Activated naive CD8-positive, alpha-beta T cell treated with anti-CD3 and anti-CD28 coated beads for 36 hours (primary cell): ENCODE measurements at places on chromosomes 6 and 20. TPM values are rescaled to one million over a fixed set of nuclear protein-coding genes. Genes with fewer than 3 reads are reported as not detected.

- DNase-seq, result no peak
Measured at GRCh38 chr20:7656687-7657467, 283.4 kb downstream of the HAO1 start.

GRCh38 chr6:105624021-105624420 is 221.1 kb upstream of the PREP start:
- no peak for DNase-seq

DNA sequence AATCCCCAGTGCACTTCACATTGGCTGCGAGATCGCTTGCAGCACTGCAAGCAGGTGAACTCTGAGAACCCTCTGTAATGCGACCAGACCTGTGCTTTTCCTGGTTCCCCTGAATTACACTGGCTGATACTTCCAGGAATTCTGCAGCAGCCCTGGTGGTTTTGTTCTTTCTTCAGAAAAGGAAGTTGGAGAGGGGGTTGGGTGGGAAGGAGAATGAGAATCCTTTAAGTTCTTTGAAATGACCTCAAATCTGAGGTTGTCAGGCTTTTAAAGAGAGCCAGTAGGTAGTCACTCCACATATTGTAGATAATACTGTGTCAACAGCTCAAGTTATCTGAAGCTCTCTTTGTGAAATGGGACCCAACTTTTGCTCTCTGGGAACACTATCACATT is 62.4 kb downstream of the GCNT2 start:
- DNase-seq, result no peak

Gene TMEM151B
- total RNA-seq, result not detected

DNA sequence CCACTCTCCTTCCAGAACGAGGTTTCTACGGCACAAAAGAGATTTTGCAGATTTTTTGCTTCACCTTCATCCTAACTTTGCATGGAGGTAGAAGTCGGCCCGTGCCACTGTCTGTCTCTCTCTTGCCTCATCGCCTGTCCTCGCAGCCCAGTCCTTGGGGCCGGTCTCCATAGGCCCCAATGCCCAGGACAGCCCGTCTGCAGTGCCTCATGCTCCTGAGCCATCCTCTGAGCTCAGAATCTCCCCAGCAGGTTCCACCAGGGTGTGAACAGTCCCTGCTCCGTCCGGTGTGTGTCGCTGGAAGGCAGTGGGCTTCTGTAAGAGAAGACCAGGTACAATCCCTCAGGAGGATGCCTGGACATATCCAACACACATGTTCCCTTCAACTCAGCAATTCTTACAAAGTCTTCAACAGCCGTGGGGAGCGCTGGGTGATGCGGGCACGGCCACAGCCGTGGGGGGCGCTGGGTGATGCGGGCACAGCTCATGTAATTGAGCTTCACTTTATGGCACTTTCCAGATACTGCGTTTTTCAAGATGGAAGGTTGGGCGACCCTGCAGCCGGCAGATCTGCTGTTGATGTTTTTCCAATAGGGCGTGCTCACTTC is 231.9 kb downstream of the DLL1 start:
- no peak for DNase-seq

Gene PRR18
- 0.33 TPM for total RNA-seq

Gene CPXM1
- total RNA-seq, result 4.3 TPM

Gene CAGE1
- 0.10 TPM for total RNA-seq

- DNase-seq, result no peak
Measured at GRCh38 chr6:164753517-164753916, 555.9 kb downstream of the C6orf118 start.

DNA sequence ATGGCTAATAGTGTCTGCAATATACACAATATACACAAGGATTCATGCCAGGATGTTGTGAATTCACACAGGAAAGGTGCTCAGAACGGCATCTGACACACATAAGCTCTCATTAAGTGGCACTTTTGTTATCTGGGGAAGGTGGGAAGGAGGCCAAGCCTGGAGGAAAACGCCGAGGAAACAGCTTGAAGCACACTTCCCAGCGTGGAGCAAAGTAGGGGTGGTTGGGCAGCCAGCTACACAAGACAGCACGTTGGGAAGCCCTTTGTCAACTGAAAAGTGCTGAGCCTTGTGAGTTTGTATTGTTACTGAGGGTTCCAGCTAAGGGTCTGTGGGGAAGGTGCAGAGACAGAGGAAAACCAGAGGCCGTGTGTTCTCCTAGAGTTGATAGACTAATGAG is 181.0 kb downstream of the ZMYND8 start:
- no peak for DNase-seq

DNA sequence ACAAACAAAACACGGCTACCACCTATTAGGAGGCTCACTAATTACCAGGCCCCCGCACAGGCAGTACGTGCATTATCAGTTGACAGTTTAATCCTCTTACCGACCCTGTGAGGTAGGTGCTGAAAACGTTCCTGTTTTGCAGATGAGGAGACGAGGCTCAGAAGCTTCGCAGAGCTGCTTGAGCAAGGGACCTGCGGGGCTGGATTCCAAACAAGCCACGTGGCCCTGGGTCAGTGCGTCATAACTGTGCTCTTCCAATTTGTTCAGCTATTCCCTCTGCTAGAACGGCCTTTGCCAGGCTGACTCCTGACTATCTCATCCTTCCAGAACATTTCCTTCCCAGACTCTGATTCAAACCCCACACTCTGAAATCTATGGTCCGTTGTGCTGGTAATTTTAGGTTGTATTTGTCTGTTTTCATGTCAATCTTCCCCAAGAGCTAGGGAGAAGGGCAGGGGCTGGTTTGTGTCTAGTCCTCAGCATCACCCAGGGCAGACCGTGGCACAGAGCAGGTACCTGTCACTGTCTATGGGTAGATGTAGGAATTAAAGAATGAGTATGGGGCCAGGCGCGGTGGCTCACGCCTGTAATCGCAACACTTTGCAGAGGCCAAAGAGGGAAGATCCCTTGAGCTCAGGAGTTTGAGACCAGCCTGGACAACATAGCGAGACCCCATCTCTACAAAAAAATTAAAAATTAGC is 28.8 kb upstream of the TLDC2 start:
- no peak for DNase-seq

- DNase-seq, result no peak
Measured at GRCh38 chr6:129954749-129955431, 63.5 kb upstream of the L3MBTL3 start.

DNA sequence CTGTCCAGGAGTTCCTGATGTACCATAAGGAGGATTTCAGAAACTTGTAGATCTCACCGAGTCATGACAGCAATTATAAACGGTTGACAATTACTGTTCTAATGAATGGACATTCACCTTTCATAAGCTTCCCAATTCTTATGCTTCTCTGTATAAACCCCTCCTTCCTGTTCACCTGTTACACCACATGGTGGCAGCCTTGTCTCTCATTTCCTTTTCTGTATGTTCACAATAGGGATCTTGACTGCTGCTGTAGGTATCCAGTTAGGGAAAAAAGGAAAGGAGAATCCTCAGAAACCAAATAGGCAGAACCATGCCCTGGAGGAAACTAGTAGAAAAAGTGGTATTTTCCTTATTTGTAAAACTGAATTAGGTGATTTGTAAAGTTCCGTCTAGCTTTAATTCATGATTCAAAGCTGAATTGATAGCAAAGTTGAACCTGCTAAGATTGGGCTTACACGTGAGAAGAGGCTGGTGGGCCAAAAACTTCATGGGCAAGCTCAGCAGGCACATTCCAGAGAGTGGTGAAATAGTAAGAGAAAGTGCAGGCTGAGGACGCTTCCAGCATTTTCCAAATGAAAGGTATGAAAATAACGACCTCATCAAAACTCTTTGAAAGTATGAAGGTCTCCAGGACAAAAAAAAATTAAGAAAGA is 29.0 kb upstream of the TBPL1 start:
- DNase-seq, result peak; percentile 38

DNA sequence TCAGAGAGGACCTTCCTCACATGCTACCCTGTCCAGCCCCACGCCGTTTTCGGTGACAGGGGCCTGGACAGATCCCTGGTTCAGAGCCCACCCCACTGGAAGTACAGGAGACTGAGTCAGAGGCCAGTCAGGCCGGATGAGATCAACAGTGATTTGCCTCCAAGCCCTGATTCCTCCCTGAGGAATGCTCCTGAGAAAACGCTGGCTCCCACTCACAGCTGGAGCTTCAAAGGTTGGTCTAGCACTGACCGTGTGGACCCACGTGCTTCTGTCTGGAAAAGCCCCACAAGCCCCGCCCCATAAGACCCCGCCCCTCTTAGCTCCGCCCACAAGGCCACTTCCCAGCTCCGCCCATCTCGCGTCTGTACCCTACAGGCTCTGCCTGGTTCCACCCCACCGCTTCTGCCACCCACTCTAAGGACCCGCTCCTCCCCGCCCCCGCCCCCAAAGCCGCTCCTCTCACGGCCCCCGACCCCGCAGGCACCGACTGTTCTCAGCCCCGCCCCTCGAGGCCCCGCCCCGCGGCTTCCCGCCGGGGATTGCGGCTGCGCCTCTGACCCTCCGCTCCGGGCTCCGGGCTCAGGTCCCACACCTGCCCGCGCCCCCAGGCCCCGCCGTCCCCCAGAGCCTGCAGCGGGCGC is 64.9 kb upstream of the BHLHE23 start:
- DNase-seq, result no peak

DNA sequence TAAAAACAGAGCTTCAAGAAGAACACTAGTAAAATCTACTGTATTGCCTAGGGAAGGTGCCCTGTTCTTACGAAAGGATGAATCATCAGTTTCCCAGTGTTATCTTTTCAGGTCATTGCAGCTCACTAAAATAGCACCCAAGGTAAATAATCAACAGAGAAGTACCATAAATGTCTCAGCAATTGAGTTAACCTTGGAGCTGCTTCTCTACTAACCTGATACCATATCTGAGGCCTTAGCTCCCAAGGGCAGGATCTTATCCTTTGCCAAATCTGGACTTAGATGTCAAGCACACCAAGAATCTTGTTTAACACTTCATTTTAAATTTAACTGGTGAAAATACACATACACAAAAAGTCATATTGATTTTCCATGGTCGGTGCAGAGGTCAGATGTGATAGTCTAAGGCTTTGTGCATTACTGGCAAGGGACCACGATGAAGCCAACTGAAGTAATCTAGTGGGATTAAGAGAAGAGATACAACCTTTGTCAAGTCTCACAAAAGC is 81.5 kb downstream of the EDN1 start:
- no peak for DNase-seq

Gene PACSIN1
- 0.28 TPM for total RNA-seq

Gene GRIK2
- not detected for total RNA-seq

DNA sequence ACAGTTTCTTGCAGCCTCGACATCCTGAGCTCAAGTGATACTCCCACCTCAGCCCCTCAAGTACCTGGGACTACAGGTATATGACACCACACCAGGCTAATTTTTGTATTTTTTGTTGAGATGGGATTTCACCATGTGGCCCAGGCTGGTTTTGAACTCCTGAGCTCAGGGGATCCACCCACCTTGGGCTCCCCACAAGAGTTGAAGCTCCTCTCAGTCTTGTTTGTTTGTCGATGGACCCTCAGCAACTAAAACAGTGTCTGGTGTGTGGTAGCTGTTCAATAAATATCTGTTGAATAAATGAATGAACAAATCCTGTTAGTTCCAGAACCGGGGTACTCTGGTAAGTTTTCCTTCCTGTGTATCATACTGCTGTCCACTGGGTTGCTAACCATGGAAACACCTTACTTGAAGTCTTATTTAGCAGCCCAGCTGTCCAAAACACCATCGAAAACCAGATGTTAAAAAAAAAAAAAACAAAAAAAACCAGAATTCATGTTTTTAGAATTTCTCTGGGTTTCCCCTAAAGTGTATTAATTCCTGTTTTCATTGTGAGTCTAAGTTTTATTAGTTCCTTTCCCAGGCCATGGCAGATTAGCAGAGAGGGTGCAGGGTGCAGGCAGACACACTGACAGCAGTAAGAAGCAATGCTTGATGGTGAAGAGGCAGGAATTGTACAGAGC is 7.8 kb upstream of the EZR start:
- DNase-seq, result no peak

Gene CDH22
- 0.12 TPM for total RNA-seq

DNA sequence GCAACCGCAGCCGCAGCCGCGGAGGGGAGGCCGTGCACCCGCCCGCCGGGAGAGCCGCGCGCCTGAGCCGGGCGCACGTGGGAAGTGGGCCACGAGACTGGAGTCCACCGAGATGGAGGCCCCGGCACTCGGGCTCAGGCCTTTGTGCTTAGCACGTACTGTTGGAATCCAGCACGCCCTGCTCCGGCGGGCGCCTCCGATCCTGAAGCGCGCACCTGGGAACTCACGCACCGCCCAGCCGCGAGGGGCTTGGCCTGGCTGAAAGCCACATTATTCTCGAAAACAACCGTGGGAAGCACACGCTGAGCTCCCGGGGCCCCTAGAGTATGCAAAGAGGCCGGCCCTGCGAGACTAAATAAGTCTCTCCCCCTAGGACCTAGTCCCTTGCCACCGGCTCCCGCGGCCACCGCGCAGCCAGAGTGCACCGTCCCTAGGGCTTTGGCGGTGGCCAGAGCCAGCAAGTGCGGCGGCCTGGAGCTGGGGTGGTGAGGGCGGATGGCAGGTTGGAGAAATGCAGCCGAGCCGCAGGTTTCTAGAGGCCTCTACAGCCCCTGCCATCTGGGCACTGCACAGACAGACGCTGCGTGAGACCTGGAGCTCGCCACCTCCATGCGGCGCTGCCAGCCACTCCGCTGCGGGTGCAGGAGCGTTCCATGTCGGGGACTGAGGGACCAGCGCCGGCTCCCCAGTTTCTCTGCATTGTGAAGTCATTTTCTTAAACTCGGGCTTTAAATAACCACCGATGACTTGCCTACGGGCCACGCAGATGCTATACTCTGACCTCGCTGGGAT is 42.0 kb upstream of the LY86 start:
- peak; percentile 38 for DNase-seq

DNA sequence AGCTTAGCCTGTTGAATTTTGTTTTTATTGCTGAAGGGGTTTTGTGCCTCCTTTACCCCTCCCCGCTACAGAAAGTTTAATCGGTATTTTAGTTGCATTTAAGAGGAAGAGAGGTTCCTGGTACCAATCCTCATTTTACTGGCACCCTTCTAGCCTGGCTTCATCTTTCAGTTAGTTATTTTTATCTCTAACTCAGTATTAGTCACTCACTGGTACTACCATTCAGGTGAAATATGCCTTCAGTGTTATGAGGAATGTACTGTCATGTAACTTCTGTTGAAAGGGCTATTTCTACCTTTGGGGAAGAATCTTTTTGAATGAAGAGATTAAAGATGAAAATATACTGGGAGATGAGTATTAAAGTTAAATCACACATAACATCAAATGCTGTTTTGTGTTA is 211.8 kb downstream of the CDKAL1 start:
- DNase-seq, result no peak

Gene SLC17A5
- total RNA-seq, result 3.1 TPM

DNA sequence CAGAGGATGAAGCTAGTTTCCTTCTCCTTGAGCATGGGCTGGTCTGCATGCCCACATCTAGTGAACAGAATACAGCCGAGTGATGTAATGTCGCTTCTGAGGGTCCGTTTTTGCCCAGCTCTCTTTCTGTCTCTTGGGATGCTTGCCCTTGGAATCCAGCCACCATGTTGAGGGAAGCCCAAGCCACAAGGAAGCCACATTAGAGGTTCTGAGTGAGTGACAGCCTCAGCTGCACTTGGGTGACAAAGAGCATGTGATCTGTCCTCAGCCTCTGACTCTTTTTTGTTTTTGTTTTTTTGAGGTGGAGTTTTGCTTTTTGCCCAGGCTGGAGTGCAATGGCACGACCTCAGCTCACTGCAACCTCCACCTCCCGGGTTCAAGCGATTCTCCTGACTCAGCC is 100.6 kb upstream of the SALL4 start:
- DNase-seq, result no peak

GRCh38 chr20:6590891-6591637 is 176.4 kb upstream of the BMP2 start:
- DNase-seq, result no peak
